ENCODE measurements at places on chromosomes 2 and 18.

GRCh38 chr18:74951165-74951760 lies 257.7 kb downstream of the PTGR3 start:
- DNase-seq = no peak

DNA sequence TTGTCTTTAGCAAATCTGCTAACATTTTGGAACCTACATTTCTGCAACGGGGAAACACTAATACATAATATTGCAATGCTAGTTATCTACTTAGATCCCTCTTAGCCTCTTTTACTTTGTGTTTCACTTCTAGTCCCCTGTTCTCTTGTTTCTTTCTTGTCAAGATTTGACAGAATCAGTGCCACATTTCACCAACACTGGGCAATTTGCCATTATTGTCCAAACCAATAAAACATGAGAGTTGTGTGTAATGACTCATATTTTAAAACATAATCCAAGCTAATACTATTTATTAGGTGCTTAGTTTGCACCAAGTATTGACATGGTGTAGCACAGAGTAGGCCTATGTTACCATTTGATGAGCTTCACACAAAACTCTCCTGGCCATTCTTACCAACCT lies 33.7 kb upstream of the ACVR1C start:
- no peak for DNase-seq

DNA sequence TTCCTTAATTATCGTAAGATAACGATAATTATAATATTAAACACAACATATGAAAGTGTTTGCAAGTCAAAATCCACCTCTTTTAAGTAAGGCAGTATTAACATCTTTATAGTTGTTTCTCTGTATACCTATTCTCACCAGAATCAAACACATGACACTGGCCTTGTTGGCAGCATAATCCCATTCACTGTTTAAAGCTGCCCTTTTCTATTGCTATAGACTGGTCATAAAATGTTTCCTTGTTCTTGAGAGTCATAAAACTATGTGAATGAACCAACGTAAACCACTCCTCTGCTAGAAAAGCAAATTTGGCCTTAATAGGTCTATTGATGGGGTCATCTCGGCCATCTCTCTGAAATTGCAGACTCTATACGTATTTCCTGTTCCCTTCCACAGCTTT lies 293.1 kb downstream of the SLC8A1 start:
- DNase-seq = no peak

DNA sequence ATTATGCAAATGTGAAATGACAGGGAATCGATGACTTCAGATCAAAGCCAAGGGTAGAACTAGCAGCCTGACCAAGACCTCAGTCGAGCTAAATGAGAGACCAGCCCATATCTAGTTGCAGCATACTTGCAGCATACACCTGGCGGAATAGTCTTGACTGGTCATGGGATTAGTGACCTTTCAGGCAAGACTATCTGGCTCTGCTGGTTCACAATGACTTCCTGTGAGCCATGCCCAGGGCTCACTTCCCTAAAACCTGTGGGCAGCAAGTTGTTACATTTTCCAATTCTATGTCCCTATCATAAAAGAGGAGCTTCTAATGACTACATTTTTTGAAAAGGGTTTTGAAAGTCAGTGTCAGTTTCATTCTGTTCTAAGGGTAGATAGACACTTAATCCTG lies 1624.9 kb upstream of the CELF4 start:
- DNase-seq = no peak

DNA sequence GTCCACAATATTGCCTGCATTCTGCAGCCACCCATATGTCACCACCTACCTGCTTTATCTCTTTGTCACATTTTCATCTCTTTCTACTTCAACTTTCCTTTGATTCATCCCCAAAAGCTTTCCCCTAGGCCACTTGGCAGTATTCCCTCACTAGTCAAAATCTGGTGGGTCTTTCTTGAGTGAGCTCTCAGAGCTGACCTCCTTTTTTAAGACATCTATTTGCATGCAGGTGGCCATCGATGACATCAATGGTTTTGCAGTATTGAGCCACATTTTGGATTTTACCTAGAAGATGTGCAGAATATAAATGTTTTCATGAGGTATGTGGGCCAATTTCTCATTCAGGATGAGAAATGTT lies 133.4 kb upstream of the REG3A start:
- no peak for DNase-seq

Measured in stimulated activated CD8-positive, alpha-beta memory T cell treated with anti-CD3 and anti-CD28 coated beads, Interleukin-7, amount 100 ng/mL, for 4 hours (primary cell).